NCI-H1105 treated with DMSO at 0.1 percent for 48 hours (cell line): ENCODE measurements at places on chromosomes 1 and 21.

- DNase-seq, result no peak
These were observed 32.4 kb downstream of the TBCE start for GRCh38 chr1:235399661-235400060.

- peak; percentile 28 for DNase-seq
These were observed at the start of gene NKAIN1 for GRCh38 chr1:31239653-31240241. Gene NKAIN1 (minus strand): TSS chr1:31239887. CDS start chr1:31239547, 340 bp downstream.

DNA sequence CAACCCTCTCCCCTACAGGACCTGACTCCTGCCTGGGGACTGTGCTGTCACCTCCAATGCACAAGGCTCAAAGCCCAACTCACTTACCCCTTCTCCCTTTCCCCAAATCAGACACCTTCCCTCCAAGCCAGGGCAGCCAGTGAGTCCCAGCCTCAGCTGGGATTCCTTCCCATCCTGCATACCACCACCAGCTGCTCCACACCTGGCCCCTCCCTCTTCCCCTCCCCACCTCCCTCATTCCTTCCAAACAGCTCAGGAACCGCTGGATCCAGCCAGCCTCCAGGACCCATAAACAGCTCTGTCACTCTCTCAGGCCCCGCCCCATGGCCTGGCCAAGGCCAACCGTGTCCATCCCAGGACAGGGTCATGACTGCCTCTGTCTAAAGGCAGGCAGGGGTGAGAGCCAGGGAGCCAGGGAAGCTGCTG lies 41.4 kb downstream of the ACOT7 start:
- DNase-seq, result peak; percentile 36

DNA sequence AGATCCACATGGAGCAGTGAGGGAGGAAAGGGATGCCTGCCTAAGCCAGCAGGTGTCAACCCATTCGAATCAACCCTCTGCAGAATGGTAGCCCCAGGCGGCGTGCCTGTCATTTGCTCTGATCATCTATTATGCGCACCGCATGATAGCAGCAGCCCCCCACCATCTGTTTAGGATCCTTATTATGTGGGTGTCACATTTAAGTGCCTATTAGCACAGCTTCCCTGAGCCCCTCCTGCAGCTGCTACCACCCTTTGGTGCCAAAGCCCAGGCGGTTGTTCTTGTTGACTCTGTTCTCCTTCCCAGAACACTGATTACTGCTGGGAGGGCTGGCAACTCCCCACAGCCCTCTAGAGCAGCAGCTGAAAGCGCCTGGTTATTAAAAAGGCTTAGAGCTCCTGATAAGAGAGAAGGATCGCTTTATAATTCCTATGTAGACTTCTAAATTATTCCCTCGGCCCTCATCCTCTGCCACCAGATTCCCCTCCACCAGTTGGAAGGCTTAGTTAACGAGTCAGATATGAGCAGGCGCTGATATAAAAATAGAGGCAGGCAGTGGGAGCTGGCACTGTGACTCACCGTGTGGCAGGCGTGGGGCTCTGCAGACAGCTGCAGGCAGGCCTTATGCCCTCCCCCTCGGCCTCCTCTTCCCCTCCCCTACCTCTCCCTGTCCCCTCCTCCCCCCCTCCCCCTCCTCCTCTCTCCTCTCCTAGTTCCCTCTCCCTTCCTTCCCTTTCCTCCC lies 23.0 kb downstream of the ACTA1 start:
- DNase-seq, result peak; percentile 80

- no peak for DNase-seq
These were observed 28.5 kb upstream of the ABCG1 start for GRCh38 chr21:42190486-42190863.

DNA sequence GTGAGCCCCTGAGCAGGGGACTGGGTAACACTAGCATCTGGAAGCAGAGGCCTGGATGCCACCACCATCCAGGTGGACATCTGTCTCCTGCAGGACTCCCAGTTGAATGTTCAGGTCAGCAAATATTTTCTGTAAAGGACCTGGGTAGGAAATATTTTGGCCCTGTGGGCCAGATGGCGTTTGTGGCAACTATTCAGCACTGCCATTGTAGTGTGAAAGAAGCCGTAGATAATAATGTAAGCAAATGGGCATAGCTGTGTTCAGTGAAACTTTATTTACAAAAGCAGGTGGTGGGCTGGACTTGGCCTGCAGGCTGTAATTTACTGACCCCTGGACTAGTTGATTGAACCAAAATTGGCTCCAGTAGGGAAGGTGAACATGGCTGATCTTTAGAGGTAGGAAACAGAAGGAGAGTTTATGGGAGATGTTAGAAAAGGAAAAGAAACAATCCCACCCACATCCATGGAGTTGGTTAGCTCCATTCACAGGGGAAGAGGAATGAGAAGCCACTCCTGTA lies 20.0 kb upstream of the CD101 start:
- DNase-seq, result no peak

DNA sequence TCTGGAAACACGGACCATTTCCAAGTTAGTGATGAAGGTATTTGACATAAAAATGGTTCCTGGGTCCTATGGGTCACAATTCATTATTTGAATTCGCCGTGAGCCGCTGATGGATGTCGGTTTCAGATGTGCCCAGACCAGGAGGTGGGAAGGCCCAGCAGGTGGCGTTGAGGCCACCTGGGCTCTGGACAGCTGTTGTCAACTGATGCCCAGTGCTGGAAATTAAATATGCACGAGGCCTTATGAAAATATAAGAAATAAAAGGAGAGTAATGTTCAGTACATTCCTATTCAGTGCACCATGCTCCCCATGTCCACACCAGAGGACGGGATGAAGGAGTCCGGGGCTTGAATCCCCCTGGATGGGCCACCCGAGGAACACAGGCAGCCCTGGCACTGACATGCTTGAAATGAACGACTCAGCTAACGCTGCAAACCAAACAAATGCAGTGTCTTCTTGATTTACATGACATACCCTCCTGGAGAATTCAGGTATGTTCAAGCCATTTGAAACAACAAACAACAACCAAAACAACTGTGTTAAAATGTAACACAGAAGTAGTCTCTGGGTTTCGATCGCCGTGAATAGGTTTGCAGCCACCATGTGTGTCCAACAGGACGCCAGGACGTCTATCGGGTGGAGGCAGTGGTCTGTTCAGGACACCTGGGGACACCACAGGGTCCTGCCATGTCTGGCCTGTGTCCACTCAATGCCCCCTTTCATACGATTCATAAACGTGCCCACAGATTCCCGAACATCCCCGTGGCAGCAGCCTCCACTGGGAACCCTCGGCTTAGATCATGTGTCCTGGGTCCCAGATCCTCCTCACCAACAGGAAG lies 6.1 kb downstream of the TFF3 start:
- DNase-seq, result no peak

- DNase-seq, result peak; percentile 10
These were observed 117.2 kb downstream of the DMRTB1 start for GRCh38 chr1:53576381-53576801.

- no peak for DNase-seq
These were observed 3.6 kb upstream of the MXRA8 start for GRCh38 chr1:1361982-1362423.

GRCh38 chr1:17184822-17185484 lies 20.0 kb upstream of the PADI1 start:
- DNase-seq, result no peak
